Esophagus squamous epithelium (tissue), 5 donors: ENCODE measurements at places on chromosomes 5 and 9.

GRCh38 chr5:13248253-13248652 is 696.2 kb downstream of the DNAH5 start:
- no peak for DNase-seq

GRCh38 chr9:2120926-2121689 is 106.0 kb downstream of the SMARCA2 start:
- no peak for DNase-seq

- DNase-seq, result no peak
These were observed 208.6 kb downstream of the PSAT1 start for GRCh38 chr9:78505546-78505945.

DNA sequence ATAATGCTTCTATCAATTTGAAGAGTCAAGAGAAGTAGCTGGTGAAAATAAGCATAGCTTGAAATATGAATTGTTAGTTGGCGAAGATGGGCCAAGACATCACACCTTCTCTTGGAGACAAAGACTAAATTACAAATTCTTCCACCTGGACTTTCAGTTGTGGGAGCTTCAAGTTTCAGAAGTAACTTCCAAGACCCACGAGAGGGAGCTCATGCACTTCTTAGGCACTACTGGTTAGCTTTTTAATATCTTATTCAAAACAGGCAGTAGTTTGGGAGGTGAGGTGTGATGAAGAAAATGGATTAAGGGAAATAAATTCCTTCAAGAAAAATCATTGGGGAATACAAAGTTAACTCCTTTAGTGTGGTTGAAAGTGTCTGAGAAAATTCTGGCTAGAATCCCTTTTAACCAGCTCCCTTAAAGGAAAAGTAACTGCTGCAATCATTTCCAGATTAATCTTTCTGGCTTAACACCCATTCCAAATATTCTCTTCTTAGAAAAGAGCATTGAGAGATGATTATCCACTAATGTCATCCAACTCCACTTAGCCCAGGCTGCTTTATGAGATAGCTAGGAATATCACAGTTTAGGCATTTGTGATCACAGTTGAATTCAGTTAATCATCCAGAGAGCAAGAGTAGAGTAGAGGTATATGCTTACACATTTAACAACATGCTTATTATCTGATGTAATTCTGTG is 139.5 kb upstream of the DMRTA1 start:
- DNase-seq, result no peak

DNA sequence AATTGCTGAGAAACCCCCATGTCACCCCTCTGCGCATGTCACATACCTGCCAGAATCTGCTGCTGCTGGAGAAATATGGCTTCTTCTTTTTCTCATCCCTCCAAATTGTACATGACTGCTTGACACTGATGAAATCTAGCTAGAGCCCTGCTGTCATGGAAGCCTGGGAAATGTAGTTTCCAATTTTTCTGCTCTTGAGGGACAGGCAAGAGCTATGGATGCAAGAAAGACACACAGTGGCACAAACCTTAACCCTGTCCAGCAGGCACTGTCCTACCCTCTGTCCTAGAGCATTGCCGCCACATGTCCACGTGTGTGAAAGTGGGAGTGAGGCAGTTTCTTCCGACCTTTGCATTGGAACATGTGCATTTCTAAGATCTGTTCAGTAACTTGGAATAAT is 255.5 kb upstream of the SEMA6A start:
- DNase-seq, result no peak

DNA sequence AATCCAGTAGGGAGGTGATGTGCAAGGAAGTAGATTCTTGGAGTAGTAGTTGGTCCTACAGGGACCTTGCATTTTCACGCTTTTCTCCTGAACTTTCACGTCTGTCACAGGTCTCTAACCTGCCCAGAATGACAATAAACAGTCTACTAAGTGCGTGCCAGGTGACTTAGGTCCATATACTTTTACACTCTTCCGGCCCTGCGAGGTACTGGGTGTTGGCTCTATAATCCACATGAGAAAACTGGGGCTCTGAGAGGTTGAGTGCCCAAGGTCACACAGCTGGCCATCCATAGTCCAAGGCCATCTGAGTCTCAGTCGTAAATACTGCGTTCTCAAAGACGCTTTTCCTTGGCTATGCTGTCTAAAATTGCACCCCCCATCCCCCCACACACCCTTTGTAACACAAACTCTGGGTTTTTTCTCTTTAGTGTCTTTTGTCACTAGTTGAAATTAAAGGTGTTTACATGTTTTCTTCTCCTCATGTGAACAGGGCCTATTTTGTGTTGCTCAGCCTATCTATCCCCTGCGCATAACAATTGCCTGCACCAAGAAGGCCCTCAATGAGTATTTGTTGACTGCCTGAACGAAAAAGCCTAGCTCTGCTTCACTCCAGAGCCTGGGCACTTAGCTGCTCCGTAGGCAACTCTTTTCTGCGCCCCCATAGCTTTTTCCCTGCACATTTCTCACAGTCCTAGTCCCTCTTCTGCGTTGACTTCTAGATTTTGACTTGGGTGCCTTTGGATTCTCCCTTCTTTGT is 943 bp downstream of the SFXN1 start:
- no peak for DNase-seq

DNA sequence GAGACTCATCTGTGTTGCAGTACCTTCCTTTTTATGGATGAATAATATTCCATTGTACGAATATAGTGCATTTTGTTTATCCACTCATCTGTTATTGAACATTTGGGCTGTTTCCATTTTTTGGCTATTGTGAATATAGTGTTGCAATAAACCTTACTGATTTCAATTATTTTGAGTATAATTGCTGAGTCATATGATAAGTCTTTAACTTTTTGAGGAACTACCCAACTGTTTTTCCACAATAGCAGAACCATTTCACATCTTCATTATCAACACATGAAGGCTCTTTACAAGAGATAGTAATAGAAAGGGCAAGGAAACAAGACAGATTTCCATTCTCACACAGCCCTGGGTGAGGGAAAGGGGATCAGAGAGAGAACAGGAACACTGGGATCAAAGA is 329.2 kb downstream of the RAB3C start:
- DNase-seq, result no peak

GRCh38 chr5:178242416-178242815 is 9.8 kb upstream of the PHYKPL start:
- DNase-seq, result no peak

- DNase-seq, result no peak
These were observed 123.2 kb downstream of the TEX10 start for GRCh38 chr9:100229561-100229960.

GRCh38 chr5:172833686-172834414 is at the start of gene ERGIC1:
Gene ERGIC1, plus strand, starts transcription at chr5:172834251. Its CDS starts 163 bp downstream, at chr5:172834414.
- no peak for DNase-seq

DNA sequence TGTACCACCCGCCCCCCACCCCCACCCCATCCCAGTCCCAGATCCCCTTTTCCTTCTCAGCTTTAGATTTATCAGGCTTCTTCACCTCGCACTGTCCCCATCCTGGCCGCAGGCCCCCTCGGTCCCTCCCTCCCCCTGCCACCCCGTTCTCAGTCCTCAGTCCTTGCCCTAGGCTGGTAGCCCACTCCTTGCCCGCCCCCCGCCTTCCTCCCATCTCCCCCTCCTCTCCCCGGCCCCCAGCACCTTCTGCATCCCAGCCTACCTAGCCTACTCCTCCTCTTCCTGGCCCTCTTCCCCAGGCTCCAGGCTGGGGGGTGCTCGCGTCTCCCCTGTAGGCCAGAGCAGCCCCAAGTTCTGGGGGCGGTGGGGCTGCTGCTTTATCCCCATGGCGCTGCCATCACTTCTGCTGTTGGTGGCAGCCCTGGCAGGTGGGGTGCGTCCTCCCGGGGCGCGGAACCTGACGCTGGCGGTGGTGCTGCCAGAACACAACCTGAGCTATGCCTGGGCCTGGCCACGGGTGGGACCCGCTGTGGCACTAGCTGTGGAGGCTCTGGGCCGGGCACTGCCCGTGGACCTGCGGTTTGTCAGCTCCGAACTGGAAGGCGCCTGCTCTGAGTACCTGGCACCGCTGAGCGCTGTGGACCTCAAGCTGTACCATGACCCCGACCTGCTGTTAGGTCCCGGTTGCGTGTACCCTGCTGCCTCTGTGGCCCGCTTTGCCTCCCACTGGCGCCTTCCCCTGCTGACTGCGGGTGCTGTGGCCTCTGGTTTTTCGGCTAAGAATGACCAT is 828 bp downstream of the NPR2 start:
- DNase-seq, result no peak

- no peak for DNase-seq
These were observed 36.8 kb downstream of the FGD3 start for GRCh38 chr9:92983984-92984589.

DNA sequence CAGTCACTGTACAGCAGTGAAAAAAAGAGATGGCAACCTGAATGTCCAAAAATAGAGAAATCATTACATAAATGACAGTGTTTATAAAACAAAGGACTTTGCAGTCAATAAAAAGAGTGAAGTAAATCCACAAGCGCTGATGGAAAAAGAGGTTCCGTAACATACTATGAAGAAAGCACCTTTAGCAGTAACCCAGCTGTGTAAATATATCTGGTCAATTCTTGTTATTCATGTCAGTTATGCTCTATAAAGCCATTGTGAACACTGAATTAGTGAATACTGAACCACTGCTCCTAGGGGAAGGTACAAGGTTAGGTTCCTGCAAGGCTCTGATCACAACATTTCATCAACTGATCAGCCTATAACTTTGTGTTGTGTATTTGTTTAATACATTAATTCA is 39.5 kb downstream of the CCNJL start:
- DNase-seq, result no peak
